ENCODE measurements at places on chromosomes 13 and 19.
A peak's percentile ranks its signal among the peaks of the same experiment; 100 is the strongest.

GRCh38 chr19:46714444-46715106, 2.3 kb downstream of the PRKD2 start:
- no peak for DNase-seq

GRCh38 chr13:113852536-113853517, 11.0 kb downstream of the GAS6 start:
- no peak for DNase-seq

DNA sequence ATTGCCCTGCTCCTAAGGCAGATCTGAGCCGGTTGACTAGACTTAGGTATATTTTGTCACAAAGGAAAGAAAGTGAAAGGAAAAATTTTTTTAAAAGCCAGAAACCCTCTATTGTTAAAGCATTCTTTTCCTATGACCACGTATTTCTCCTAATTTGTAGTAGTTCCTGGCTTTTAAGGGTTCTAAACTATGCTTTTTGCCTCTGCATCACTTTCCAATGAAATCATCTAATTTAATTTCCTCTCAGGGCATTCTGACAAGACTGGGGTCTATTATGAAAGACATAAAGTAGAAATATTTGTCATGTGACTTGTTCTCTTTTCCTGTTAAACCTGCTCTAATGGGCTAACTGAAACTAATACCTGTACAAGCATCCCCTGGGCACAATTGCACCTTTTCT, 233.0 kb upstream of the PRR20A start:
- DNase-seq: no peak

DNA sequence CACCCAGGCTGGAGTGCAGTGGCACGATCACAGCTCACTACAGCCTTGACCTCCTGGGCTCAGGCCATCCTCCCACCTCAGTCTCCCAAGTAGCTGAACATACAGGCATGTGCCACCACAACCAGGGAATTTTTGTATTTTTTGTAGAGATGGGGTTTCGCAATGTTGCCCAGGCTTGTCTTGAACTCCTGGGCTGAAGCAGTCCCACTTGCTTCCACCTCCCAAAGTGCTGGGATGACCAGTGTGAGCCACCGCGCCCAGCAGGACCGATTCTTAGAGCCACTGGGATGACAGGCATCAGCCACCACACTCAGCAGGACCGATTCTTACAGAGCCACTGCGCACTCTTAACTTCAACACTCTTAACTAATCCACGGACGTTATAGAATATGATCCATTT, 54.9 kb upstream of the RANBP3 start:
- no peak for DNase-seq

- peak; percentile 56 for DNase-seq
Measured at GRCh38 chr19:41531438-41532311, 44.3 kb upstream of the CEACAM21 start.

GRCh38 chr19:18529782-18530181, 7.9 kb upstream of the ELL start:
- DNase-seq: no peak

DNA sequence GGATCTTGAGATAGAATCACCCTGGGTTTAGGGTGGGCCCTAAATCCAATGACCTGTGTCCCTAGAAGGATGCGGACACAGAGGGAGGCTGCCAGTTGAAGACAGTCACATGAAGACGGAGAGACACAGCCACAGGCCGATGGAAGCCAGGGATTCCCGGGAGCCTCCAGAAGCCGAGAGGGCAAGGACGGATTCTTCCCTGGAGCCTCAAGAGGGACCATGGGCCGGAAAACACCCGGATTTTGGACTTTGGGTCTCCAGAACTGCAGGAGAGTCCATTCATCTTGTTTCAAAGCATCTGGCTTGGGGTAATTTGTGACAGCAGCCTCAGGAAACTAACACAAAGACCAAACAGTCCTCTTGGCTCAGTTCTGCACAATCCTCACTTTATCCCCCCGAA, 2.3 kb downstream of the TMEM86B start:
- no peak for DNase-seq

DNA sequence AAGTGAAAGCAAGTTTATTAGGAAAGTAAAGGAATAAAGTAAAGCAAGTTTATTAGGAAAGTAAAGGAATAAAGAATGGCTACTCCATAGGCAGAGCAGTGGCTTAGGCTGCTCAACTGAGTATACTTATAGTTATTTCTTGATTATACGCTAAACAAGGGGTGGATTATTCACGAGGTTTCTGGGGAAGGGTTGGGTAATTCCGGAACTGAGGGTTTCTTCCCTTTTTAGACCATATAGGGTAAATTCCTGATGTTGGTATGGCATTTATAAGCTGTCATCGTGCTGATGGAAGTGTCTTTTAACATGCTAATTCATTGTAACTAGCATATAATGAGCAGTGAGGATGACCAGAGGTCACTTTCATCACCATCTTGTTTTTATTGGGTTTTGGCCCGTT, 194.3 kb downstream of the DLEU7 start:
- DNase-seq: no peak

Measured in stimulated activated CD4-positive, alpha-beta T cell treated with anti-CD3 and anti-CD28 coated beads, TNF-alpha, amount 100 ng/mL, for 48 hours (primary cell).